Left lung (tissue), 14 donors: ENCODE measurements at places on chromosomes 16 and 17. TPM values are rescaled to one million over a fixed set of nuclear protein-coding genes. Genes with fewer than 3 reads are reported as not detected.

Gene FN3KRP
- 24.7 TPM for total RNA-seq

Gene KRT35
- total RNA-seq = not detected

Gene KRT13
- total RNA-seq = 10.8 TPM

Gene ABAT
- 14.1 TPM for total RNA-seq

Gene MYOCD
- 5.4 TPM for total RNA-seq

Gene KRT25
- not detected for total RNA-seq

Gene KRT12
- total RNA-seq = not detected

Gene KRTAP4-9
- total RNA-seq = not detected

Gene CRYM
- total RNA-seq = 9.0 TPM

GRCh38 chr17:80101011-80101945, at the start of gene GAA:
TSS of gene GAA (plus strand) at chr17:80101581. CDS start at chr17:80104587, 3,006 bp downstream.
- peak; percentile 97 for DNase-seq

GRCh38 chr16:77496934-77497333, 62.1 kb upstream of the ADAMTS18 start:
- DNase-seq = no peak

DNA sequence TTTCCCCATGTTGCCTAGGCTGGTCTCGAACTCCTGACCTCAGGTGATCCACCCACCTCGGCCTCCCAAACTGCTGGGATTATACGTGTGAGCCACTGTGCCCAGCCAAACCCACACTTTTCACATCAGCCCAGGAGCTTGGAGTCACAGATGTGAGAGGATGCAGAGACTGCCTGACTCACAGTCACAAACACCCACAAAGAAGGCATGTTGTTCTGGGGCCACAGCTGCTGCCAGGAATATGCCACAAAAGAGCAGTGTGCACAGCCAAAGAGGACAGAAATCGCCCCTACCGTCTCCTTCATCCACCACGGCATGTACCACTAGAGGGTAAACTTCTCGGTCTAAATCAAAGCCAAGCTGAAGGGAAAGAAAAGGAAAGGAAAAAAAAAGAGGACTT, 25.1 kb upstream of the FOXJ1 start:
- DNase-seq = no peak

GRCh38 chr16:72182976-72183375, 11.0 kb upstream of the PMFBP1 start:
- DNase-seq = no peak

GRCh38 chr16:28163699-28164098, 48.1 kb downstream of the XPO6 start:
- no peak for DNase-seq

GRCh38 chr17:65228287-65228686, 91.1 kb downstream of the RGS9 start:
- DNase-seq = no peak

DNA sequence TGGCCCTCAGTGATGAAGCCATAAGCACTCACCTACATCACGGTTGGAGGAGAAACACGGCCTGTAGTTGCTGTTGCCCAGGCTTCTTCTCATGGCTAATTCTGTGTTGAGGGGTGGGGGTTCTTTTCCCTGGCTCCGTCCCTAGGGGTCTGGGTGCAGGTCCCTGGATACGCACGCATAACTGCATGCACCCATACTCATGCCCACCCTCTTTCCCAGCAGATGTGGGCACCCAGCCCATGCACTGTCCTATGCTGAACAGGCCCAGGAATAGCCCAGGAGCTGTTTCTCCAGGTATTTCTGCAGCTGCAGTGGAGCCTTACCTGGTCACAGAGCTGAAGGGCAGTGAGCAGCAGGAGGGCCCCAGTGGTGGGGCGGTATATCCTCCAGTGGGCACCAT, 18.1 kb downstream of the ST6GALNAC1 start:
- DNase-seq = no peak

DNA sequence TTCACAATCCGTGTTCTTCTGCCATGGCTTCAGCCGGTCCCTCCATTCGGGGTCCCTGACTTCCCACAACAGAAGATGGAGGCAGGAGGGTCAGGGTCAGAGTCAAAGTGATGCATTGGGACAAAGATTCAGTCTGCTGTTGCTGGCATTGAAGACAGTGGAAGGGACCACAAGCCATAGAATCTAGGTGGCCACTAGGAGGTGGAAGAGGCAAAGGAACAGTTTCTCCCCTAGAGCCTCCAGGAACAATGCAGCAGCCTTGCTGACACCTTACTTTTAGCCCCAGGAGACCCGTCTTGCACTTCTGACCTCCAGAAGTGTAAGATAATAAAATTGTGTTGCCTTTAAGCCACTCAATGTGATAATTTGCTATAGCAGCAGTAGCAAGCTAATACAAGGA, 55.9 kb downstream of the MFSD11 start:
- DNase-seq = no peak

GRCh38 chr16:3349175-3349574, 6.5 kb upstream of the OR2C1 start:
- no peak for DNase-seq

- no peak for DNase-seq
These were observed 189.8 kb downstream of the USP22 start for GRCh38 chr17:20852990-20853370.

- no peak for DNase-seq
These were observed 129.9 kb downstream of the RAP1GAP2 start for GRCh38 chr17:2926019-2926650.

GRCh38 chr17:13746404-13746803, 144.7 kb upstream of the HS3ST3A1 start:
- DNase-seq = no peak

DNA sequence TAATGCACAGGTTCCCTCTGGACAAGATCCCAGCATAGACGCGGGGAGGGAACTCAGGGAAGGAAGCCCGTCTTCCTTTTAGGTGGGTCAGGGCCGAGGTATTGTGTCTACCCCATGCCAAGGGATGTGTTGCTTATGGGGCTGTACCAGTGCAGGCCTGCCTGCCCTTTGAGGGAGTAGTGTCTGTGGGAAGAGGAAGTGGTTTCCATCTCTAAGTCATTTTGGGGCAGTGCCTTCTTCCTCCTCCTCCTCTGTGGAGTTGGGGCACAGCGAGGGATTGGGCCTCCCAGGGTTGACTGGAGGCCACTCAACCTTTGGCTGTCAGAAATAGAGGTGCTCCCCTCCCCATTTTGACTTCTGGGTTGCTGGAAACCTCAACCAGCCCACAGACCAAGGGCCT, 26.5 kb downstream of the GJD3 start:
- no peak for DNase-seq

DNA sequence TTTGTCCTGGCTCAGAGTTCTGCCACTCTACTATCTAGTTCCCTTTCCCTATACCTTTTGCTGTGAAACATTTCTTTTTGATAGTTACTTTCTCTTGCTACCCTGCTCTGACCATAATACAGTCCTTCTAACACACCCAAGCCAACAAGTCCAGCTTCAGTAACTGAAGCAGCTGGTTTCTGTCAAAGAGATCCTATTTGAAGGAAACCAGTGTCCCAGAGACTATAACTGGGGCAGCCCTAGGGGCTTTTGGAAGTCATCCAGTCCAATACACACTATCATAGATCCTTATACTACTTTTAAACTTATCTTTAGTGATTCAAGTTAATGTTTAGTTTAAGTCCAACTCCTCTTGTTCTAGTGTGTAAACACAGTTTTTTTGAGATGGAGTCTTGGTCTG, 17.3 kb upstream of the DHRS13 start:
- no peak for DNase-seq

DNA sequence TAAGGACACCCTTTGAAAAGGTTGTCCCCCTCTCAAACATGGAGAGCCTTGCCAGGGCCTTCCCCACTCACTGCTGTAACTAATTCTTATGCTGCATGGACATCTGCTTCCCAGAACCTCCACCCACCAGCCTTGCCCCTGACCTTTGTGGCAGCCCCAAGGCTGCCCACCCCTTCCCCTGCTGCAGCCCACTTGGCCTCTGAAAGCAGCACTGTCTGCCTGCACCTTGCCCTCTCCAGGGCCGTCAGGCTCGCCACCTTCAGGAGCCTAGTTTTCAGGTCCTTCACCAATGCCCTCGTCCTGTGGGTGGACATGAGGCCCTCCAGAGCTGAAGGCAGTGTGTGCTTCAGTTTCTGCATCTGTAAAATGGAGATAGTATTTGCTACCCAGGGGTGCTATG, 2.7 kb upstream of the CORO1A start:
- no peak for DNase-seq

GRCh38 chr16:50718761-50719400, 23.0 kb upstream of the CYLD start:
- no peak for DNase-seq

DNA sequence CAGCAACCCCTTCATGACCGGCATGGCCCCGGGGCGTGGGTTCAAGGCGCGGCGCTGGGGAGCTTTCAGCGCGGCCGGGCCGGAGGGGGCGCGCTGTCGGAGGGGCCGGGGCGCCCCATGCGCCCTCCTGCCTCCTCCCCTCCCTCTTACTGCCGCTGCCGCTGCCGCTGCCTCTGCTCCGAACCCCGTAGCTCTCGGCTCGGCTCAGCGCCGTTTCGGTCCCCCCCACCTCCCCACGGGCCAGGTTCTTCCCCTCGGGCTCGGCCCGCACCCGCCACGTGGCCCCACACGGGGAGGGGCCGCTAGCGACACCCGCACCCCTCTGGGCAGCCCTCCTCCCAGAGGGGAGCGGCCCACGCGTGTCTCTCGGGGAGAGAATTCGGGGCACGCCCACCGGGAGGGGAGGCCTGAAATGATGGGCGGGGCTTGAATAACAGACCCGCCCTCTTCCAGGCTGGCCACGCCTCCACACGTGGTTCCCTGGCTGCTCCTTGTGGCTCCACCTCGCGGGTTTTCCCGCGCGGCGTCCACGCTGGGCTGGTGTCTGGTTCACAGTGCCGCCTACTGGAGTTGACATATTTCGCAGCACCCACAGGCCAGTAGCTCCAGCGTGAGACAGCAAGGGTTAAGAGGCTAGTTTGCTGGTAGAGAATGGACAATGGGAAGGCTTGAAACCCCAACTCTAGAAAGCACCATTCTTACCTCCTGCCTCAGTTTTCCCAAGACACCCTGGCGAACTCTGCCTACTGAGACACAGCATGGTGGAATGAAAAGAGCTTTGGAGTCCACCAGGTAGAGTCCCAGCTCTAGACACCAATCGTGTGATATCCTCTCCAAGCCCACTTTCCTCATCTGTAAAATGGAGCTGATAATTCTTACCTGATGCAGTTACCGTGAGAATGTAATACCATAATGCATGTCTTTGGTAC, at the start of gene KCNH4:
Gene KCNH4 (minus strand): TSS at position 221 of the 929 bp plus-strand sequence. CDS start 197 bp downstream, at position 24.
- peak; percentile 87 for DNase-seq

DNA sequence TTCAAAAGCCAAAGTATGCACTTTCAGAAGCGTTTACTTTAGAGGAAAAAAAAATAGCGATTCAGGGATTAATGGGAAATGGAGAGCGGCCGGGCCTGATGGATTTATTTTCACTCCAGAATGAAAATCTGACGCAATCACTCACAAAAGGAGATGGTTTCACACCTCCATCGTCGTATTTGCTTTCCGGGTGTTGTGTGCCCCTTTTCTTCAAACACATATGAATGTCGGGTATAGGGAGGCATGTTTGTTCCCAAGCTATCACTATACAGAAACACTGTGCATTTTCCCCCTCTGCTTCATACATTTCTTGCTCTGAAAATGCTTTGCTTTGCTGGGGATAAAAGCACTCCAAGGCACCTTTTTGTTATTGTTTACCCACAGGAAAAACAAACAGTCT, 562.2 kb upstream of the ZFHX3 start:
- no peak for DNase-seq

DNA sequence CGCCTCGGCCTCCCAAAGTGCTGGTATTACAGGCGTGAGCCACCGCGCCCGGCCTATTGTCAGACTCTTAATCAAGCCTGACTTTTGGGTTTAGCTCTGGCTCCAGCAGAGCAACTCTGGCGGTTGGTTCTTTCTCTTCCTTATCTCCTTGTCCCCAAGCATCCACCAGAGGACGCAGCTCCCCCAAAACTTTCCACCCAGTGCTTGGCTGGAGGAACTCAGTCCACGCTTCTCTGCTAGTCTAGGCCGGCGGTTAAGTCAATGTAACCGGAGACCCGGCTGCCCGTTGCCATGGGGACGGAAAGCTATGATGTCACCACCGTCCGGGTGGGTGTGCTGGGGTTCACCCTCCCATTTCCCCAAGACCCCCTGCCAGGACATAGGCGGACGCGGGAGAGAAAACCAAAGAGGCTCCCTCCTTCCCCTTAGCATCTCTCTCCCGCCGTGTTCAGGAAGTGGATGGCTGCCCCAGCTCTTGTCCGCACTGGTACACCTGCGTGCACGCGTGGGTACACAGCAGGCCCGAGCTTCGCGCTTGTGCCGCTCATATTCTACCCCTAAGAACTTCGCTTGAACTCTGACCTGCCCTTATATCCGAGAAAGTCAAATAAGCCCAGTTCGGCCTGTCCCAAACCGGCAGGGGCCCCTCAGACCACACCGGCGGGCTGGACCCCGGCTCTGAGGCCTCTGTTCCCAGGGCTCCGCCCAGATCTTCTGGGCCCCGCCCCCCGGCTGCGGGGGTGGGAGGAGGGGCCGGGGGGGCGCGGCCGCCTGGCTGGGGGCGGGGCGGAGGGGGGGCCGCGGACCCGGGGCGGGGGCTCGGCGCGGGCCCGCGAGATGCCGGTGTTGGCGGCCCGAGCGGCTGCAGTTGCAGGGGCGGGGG, at the start of gene RND2:
Gene RND2 (plus strand): TSS at position 825 of the 883 bp plus-strand sequence. CDS start 117 bp downstream, outside the sequence.
- DNase-seq = peak; percentile 88
